Left colon (tissue), 2 donors: ENCODE measurements at places on chromosomes 13 and 19. TPM values are rescaled to one million over a fixed set of nuclear protein-coding genes. Genes with fewer than 3 reads are reported as not detected.

Gene SLC10A2
- 0.09 TPM for total RNA-seq

Gene S1PR2
- 5.2 TPM for total RNA-seq

Gene ZNF600
- total RNA-seq, result 12.0 TPM

Gene PSG1
- not detected for total RNA-seq

Gene ZFP82
- total RNA-seq, result 1.5 TPM

Gene SLAIN1
- 2.6 TPM for total RNA-seq

Gene PPP1R13L
- total RNA-seq, result 35.0 TPM

Gene PCCA
- total RNA-seq, result 84.1 TPM

Gene SIGLEC11
- total RNA-seq, result 0.40 TPM

Gene PAK4
- total RNA-seq, result 85.0 TPM
